SJSA1 (cell line): ENCODE measurements at places on chromosomes 11 and 22. TPM values are rescaled to one million over a fixed set of nuclear protein-coding genes. Genes with fewer than 3 reads are reported as not detected.
A peak's percentile ranks its signal among the peaks of the same experiment; 100 is the strongest.

Gene OR52N4
- total RNA-seq: not detected in 2 replicates

DNA sequence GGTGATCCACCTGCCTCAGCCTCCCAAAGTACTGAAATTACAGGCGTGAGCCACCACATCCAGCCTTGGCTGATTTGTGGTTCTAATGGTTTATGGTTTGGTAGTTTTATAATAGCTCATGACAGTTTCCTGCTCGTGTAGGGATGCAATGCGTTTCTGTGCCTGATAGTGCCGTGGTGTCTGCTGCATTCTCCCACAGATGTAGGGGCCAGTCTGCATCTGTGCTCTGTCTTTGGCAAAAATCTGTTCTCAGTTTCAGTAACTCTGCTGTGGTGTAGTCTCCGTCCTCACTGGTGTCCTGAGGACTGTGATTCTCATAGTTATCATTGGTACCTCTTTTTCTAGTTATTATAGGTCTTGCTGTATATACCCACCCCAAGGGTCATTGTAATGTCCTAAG, 16.3 kb downstream of the ST14 start:
- H3K27ac ChIP-seq: no peak overlapping the region
- no peaks in the 10 kb centered on the region for H3K36me3 ChIP-seq
- H3K4me3 ChIP-seq: no peak overlapping the region
- H3K4me1 ChIP-seq: no peaks in the 10 kb centered on the region

DNA sequence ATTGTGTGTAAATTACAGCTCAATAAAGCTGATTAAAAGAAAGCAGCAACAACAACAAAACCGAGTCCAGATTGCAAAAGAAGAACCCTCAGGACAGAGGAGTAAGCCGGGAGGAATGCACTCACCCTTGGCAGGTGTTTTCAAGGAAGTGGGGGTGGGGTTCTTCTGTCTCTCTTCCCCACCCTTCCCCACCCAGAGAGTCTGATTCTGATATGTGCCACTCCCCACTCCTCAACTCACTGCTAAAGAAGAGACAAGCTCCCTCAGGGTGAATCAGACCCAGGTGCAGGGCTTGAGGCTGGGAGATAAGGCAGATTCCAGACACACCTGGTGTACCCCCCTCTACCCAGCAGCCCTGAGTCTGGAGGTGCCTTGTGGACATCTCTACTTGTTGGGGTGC, 38.4 kb upstream of the PHF21A start:
- no peak overlapping the region for H3K27ac ChIP-seq
- peaks cover 20% of the 10 kb centered on the region for H3K27me3 ChIP-seq
- H3K4me1 ChIP-seq: no peaks in the 10 kb centered on the region
- DNase-seq: no peak
- no peak overlapping the region for H3K4me3 ChIP-seq

DNA sequence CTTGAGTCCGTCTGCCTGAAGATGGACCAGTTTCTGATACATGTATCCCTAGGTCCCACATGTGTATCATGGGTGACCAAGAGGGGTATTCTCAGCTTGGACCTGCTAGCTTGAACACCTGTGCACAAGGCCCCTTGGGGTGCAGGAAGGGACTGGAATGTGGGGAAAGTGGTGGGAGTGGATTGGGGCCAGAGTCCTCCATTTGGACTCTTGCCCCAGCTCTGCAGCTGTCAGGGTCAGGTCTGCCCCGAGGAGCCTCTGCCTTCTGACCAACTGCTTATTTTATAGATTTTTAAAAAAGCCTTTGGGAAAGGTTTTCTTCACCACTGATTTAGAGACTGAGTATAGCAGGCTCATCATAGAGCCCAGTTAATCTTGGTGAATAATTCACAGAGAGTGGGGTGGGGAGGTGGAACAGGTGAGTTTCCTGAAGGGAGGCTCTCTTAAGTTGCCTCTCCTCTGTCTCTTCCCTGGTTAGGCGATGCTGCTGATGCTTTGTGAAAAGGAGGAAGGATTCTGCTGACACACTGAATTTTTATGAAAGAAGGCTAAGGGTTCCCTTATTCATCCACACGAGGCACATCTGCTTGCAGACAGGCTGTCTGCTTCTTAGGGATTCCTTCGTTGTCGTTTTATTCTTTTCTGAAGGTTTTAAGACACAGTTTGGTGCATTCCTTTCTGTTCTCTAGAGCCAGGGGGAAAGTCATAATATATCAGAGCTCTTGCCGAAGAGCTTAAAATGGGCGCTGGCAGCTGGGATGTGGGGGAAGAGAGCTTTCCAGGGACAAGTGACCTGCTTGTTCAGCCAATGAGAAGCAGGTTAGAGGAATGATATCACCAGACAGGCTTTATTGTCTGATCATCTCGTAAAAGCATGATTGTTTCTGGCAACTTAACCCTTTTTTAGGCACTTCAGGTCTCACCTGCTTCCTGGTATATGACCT, 19.9 kb downstream of the TRIM44 start:
- H3K27ac ChIP-seq: no peak overlapping the region
- DNase-seq: no peak
- H3K27me3 ChIP-seq: no peaks in the 10 kb centered on the region
- H3K4me1 ChIP-seq: peaks cover 5% of the 10 kb centered on the region; the same call in 1 of the 2 replicates
- H3K36me3 ChIP-seq: peaks cover 28% of the 10 kb centered on the region

DNA sequence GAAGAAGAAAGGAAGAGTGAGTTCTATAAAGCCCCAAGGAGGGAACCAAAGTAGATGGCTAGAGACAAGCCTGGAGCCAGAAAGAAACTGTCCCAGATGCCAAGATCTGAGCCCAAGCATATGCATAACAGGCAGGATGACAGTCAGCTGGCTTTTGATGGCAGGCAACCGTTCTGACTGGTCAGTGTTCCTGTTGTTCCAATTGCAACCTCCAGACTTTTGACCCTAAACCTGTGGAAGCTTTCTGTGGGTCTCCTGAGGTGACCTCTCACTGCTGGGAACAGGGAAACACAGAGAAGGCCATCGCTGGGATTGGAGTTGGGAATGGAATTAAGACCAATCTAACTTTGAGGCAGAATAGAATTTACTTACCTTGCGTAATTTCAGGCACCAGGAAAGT, 21.6 kb upstream of the NNMT start:
- DNase-seq: no peak
- no peak overlapping the region for H3K27ac ChIP-seq
- no peak overlapping the region for H3K4me3 ChIP-seq
- H3K27me3 ChIP-seq: peaks cover 9% of the 10 kb centered on the region; the same call in 1 of the 2 replicates

DNA sequence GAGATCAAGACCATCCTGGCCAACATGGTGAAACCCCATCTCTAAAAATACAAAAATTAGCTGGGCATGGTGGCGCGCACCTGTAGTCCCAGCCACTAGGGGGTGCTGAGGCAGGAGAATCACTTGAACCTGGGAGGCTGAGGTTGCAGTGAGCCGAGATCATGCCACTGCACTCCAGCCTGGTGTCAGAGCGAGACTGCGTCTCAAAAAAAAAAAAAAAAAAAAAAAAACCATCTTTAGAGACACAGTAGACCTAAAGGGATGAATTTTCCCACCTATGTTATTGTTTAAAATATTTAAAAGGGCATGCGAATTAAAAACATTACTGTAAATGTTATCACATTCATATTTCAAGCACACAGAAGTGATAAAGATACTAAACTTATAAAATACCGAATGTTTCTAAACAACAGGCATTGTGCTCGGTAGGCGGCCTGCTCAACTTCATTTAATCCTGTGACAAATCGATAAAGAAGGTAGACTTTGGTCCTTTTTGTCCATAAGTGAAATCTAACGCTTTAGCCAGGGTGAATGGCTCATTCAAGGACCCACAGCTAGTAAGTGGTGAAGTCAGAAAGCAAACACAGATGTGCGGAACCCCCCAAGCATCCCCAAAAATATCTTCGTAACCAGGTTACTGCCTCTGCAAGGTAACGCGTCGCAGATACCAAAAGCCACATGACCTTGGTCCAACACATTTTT, 16.1 kb downstream of the NCAPD3 start:
- peaks cover 27% of the 10 kb centered on the region for H3K36me3 ChIP-seq
- no peaks in the 10 kb centered on the region for H3K27me3 ChIP-seq
- no peak overlapping the region for H3K4me3 ChIP-seq
- no peak overlapping the region for H3K27ac ChIP-seq
- H3K4me1 ChIP-seq: no peaks in the 10 kb centered on the region

GRCh38 chr11:91967026-91967690, 257.5 kb upstream of the FAT3 start:
- H3K4me1 ChIP-seq: no peaks in the 10 kb centered on the region
- DNase-seq: no peak
- no peak overlapping the region for H3K27ac ChIP-seq
- no peaks in the 10 kb centered on the region for H3K27me3 ChIP-seq
- no peaks in the 10 kb centered on the region for H3K36me3 ChIP-seq

Gene C11orf87
- 0.78 TPM in 1 of 2 replicates, not detected in the other for total RNA-seq

Gene AP5B1
- 30.4 and 33.4 TPM in 2 replicates for total RNA-seq

Gene KLHL22
- 13.0 and 24.2 TPM in 2 replicates for total RNA-seq

- DNase-seq: no peak
- no peak overlapping the region for H3K4me3 ChIP-seq
- no peaks in the 10 kb centered on the region for H3K36me3 ChIP-seq
- H3K27me3 ChIP-seq: no peaks in the 10 kb centered on the region
These were observed 200.6 kb upstream of the CTSC start for GRCh38 chr11:88538098-88538497.

GRCh38 chr11:73227571-73228211, 9.6 kb downstream of the P2RY2 start:
- H3K36me3 ChIP-seq: no peaks in the 10 kb centered on the region
- no peaks in the 10 kb centered on the region for H3K4me1 ChIP-seq
- H3K4me3 ChIP-seq: no peak overlapping the region
- no peak for DNase-seq

GRCh38 chr11:63698976-63699733, 17.9 kb downstream of the RTN3 start:
- peaks cover 1% of the 10 kb centered on the region for H3K4me1 ChIP-seq
- peaks cover 8% of the 10 kb centered on the region; the same call in 1 of the 2 replicates for H3K36me3 ChIP-seq

GRCh38 chr11:16613262-16613511, 125.3 kb upstream of the C11orf58 start:
- no peaks in the 10 kb centered on the region for H3K36me3 ChIP-seq
- H3K27ac ChIP-seq: no peak overlapping the region

- H3K4me3 ChIP-seq: no peak overlapping the region
- H3K27ac ChIP-seq: no peak overlapping the region
- no peak for DNase-seq
- no peaks in the 10 kb centered on the region for H3K27me3 ChIP-seq
These were observed 16.1 kb downstream of the CPT1A start for GRCh38 chr11:68825571-68825970.

- peaks cover 13% of the 10 kb centered on the region; the same call in 1 of the 2 replicates for H3K36me3 ChIP-seq
- H3K4me1 ChIP-seq: peaks cover 16% of the 10 kb centered on the region
- no peaks in the 10 kb centered on the region for H3K27me3 ChIP-seq
- DNase-seq: no peak
- H3K4me3 ChIP-seq: no peak overlapping the region
These were observed 2.1 kb downstream of the APOBEC3B start for GRCh38 chr22:38984224-38984623.

Gene PAK1
- 14.4 and 15.9 TPM in 2 replicates for total RNA-seq

DNA sequence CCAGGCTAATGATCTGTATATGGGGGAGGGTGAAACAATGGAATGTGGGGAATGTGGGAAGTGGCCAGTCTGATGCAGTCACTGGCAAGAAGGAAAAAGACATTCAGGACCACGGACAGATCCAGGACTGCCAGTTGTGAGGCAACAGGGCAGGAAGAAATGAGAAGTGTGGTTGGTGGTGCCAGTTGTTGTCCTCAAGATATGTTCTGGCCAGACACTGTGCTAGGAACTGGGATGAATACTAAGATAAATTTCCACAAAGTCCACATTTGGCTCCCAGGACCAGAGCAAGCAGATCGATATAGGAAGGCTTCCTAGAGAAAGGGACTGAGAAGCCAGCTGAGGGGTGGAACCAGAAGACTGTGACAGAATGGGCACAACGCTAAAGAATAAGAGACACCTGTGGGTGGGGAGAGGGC, 6.8 kb upstream of the TPBGL start:
- H3K4me3 ChIP-seq: no peak overlapping the region
- no peaks in the 10 kb centered on the region for H3K27me3 ChIP-seq
- DNase-seq: peak; percentile 3
- H3K27ac ChIP-seq: no peak overlapping the region

Gene NTM
- 0.34 TPM in 1 of 2 replicates, not detected in the other for total RNA-seq

Gene B3GAT1
- not detected in 2 replicates for total RNA-seq

GRCh38 chr22:41352058-41352457, 29.7 kb upstream of the TEF start:
- peaks cover 13% of the 10 kb centered on the region for H3K4me1 ChIP-seq
- peak; percentile 35 for DNase-seq
- H3K4me3 ChIP-seq: no peak overlapping the region
- no peak overlapping the region for H3K27ac ChIP-seq

DNA sequence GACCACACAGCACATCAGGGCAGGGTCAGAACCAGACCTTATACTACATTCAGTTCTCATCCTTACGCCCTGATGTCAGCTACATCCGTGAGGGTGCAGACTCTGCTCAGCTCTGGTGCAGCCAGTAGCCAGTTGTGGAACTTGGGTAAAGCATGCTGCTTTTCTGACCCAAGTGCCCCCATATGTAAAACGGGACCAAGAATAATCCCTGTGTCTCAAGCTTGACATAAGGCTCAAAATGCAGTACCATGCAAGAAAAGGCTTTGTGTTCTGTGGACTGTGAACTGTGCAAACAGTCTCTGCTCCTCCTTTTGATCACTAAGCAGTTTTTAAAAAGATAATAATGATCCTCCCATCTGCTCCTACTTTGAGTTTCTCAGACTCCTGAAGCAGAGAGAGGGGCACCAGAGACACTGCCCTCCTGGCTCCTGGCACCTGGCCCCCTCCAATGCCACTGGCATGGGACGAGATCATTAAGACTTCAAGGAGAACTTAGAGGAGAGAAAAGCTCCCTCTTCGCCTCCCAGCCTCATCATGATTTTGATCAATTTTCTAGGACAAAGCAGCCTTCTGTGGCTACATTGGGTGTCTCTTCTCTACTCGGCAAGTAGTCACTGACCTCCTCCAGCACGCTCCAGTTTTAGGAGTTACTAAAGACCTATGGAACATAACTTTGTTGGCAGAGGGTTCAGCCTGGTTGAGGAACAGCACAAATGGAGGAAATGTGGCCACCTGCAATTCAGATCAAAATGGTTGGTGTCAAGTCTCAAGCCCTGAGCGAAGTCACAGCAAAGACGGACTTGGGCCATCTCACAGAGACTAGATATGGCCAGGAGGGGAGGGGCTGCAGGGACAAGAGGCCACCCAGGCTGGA, 23.9 kb downstream of the IL10RA start:
- DNase-seq: no peak
- H3K36me3 ChIP-seq: no peaks in the 10 kb centered on the region

- no peaks in the 10 kb centered on the region for H3K27me3 ChIP-seq
- H3K4me3 ChIP-seq: no peak overlapping the region
- no peaks in the 10 kb centered on the region for H3K36me3 ChIP-seq
- H3K27ac ChIP-seq: no peak overlapping the region
- DNase-seq: no peak
These were observed 7.5 kb downstream of the TCF20 start for GRCh38 chr22:42262964-42263363.

DNA sequence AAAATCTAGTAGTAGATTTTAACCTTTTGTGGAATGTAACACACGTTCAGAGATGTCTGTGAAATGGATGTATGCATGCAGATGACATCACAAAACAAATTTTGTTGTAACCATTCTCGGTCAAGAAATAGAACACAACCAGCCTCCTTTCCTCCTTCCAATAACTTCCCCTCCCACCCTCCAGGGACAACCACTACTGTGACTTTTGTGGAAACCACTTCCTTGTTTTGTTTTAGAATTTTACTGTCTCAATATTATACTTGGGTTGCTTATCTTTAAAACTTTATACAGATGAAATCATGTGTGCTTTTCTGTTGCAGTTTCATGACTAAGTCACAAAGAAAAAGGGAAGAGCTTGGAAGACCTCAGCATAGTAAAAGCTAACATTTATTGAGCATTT, 189.4 kb upstream of the NCAM1 start:
- H3K4me3 ChIP-seq: no peak overlapping the region
- no peak overlapping the region for H3K27ac ChIP-seq

GRCh38 chr11:102664001-102664752, 39.0 kb upstream of the MMP20 start:
- no peak overlapping the region for H3K4me3 ChIP-seq
